ENCODE measurements at places on chromosomes 2 and 18. TPM values are rescaled to one million over a fixed set of nuclear protein-coding genes. Genes with fewer than 3 reads are reported as not detected.
A peak's percentile ranks its signal among the peaks of the same experiment; 100 is the strongest.

The NEB gene
- total RNA-seq, result 23.1 TPM

GRCh38 chr18:32930695-32931301, 158.0 kb upstream of the KLHL14 start:
- no peak for DNase-seq
- no peaks in the 10 kb centered on the region for H3K36me3 ChIP-seq
- H3K27me3 ChIP-seq, result no peaks in the 10 kb centered on the region
- H3K4me3 ChIP-seq, result no peak overlapping the region

The CMPK2 gene
- total RNA-seq, result 4.7 TPM

GRCh38 chr2:40584432-40584831, 132.5 kb upstream of the SLC8A1 start:
- no peaks in the 10 kb centered on the region for H3K36me3 ChIP-seq
- H3K4me3 ChIP-seq, result no peak overlapping the region
- no peak for DNase-seq
- H3K4me1 ChIP-seq, result no peaks in the 10 kb centered on the region

- no peak overlapping the region for H3K4me3 ChIP-seq
- no peak for DNase-seq
- no peak overlapping the region for H3K27ac ChIP-seq
- no peaks in the 10 kb centered on the region for H3K36me3 ChIP-seq
Measured at GRCh38 chr2:47283659-47284058, 119.3 kb upstream of the MSH2 start.

- H3K36me3 ChIP-seq, result no peaks in the 10 kb centered on the region
- DNase-seq, result no peak
- H3K27ac ChIP-seq, result no peak overlapping the region
- H3K27me3 ChIP-seq, result no peaks in the 10 kb centered on the region
Measured at GRCh38 chr18:34592961-34593382, 117.1 kb upstream of the DTNA start.

The GPR35 gene
- total RNA-seq, result 1.2 TPM

- no peaks in the 10 kb centered on the region for H3K27me3 ChIP-seq
- H3K4me1 ChIP-seq, result no peaks in the 10 kb centered on the region
- DNase-seq, result no peak
- peaks cover 19% of the 10 kb centered on the region for H3K36me3 ChIP-seq
- no peak overlapping the region for H3K27ac ChIP-seq
- H3K4me3 ChIP-seq, result no peak overlapping the region
Measured at GRCh38 chr2:98560256-98560771, 48.0 kb downstream of the COA5 start.

The FTCDNL1 gene
- 8.7 TPM for total RNA-seq

GRCh38 chr2:201260302-201260800, at the start of gene CASP8:
Gene CASP8, plus strand, starts transcription at chr2:201260536. Its CDS starts 5,951 bp downstream, at chr2:201266487.
- peak within 1 kb of the TSS; percentile 65 for H3K27ac ChIP-seq
- no peaks in the 10 kb centered on the region for H3K4me1 ChIP-seq
- H3K27me3 ChIP-seq, result no peaks in the 10 kb centered on the region
- H3K4me3 ChIP-seq, result peak within 1 kb of the TSS; percentile 17
- no peak for DNase-seq

DNA sequence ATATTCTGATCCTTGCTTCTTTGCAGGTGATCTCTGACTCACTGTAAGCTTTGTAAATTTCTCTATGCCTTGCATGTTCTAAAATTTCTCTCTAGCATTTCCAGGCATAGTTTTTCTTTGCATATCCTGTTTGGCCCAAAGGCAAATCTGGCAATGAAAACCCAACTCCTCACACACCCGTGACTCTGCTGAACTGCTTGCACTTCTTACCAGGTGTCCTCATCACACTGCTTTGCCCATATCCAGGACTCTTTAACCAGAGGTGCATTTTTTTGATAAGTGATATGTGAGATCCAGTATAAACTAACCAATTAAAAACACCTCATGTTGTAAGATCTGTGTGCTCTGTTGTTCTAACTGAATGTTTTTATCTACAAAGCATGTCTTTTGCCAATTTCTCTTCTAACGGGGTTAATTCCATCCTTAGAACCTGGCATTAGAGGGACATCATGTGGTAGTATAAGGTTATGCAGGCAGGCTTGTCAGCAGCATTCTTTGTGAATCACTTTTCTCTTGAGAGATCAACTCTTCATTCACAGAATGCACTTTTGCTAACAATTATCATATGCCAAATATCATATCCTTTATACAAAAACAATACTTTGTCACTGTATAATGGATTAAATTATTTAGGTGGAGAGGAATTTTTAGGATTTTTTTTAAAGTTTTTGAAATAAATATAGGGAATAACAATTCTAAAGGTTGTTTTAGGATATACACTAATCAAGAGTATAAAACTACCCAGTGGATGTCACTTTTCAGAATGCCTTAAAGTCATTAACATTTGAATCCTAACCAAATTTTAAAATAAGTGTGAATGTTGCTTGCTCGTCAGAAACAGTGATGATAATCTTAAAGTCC, 20.8 kb upstream of the TMX3 start:
- H3K4me1 ChIP-seq, result no peaks in the 10 kb centered on the region
- H3K4me3 ChIP-seq, result no peak overlapping the region
- no peak for DNase-seq
- no peaks in the 10 kb centered on the region for H3K27me3 ChIP-seq

DNA sequence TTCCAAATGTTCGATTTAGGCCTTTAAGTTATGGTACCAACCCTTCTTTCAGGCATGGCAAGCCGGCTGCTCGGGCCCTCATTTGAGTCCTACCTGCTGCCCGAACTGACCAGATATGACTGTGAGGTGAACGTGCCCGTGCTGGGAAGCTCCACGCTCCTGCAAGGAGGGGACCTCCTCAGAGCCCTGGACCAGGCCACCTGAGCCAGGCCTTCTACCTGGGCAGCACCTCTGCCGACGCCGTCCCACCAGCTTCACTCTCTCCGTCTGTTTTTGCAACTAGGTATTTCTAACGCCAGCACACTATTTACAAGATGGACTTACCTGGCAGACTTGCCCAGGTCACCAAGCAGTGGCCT, 87.2 kb downstream of the EPAS1 start:
- H3K27ac ChIP-seq, result no peak overlapping the region
- no peak for DNase-seq
- H3K4me1 ChIP-seq, result no peaks in the 10 kb centered on the region
- peaks cover 15% of the 10 kb centered on the region for H3K36me3 ChIP-seq
- H3K27me3 ChIP-seq, result no peaks in the 10 kb centered on the region
- H3K4me3 ChIP-seq, result no peak overlapping the region

- no peaks in the 10 kb centered on the region for H3K27me3 ChIP-seq
- no peak overlapping the region for H3K4me3 ChIP-seq
- no peaks in the 10 kb centered on the region for H3K36me3 ChIP-seq
- no peak overlapping the region for H3K27ac ChIP-seq
- DNase-seq, result no peak
Measured at GRCh38 chr2:69279211-69279610, 107.8 kb downstream of the GFPT1 start.

GRCh38 chr2:169007941-169008340, 23.2 kb downstream of the ABCB11 start:
- no peak overlapping the region for H3K4me3 ChIP-seq
- H3K36me3 ChIP-seq, result peaks cover 36% of the 10 kb centered on the region
- no peak overlapping the region for H3K27ac ChIP-seq
- no peaks in the 10 kb centered on the region for H3K4me1 ChIP-seq
- DNase-seq, result no peak
- no peaks in the 10 kb centered on the region for H3K27me3 ChIP-seq

The ACTG2 gene
- 1.2 TPM for total RNA-seq

- no peak for DNase-seq
- no peaks in the 10 kb centered on the region for H3K36me3 ChIP-seq
- H3K4me1 ChIP-seq, result no peaks in the 10 kb centered on the region
- H3K4me3 ChIP-seq, result peak within 1 kb of the TSS; percentile 29
- H3K27ac ChIP-seq, result peak within 1 kb of the TSS; percentile 15
- peaks cover 7% of the 10 kb centered on the region for H3K27me3 ChIP-seq
Measured at GRCh38 chr2:10079870-10080535, at the start of gene CYS1. Gene CYS1, minus strand, starts transcription at chr2:10080411. Its CDS starts 188 bp downstream, at chr2:10080223.

The ITGAV gene
- 16.3 TPM for total RNA-seq

The CDH20 gene
- not detected for total RNA-seq

The CPLX4 gene
- total RNA-seq, result not detected

The TMEM163 gene
- total RNA-seq, result 0.06 TPM

The RAB6C gene
- total RNA-seq, result not detected

DNA sequence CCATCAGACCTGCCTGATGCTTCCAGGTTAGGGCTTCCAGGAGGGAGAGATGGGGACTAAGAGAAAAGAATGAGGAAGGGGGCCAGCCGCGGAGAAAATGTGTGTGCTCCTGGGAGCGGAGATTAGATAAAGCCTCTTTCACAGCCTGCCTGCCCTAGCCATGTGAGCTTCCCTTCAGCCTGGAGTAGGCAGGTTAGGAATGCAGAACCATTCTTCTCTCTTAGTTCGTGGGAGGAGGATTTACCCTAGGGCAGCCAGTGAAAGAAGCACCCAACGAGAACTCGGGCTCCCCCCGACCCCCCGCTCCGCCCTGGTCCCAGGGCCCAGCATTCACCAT, 36.1 kb downstream of the POMC start:
- H3K4me1 ChIP-seq, result no peaks in the 10 kb centered on the region
- H3K27me3 ChIP-seq, result no peaks in the 10 kb centered on the region
- no peak overlapping the region for H3K27ac ChIP-seq
- no peak overlapping the region for H3K4me3 ChIP-seq
- no peak for DNase-seq

- H3K4me3 ChIP-seq, result peak overlapping the region; percentile 54
- no peaks in the 10 kb centered on the region for H3K36me3 ChIP-seq
- peak; percentile 51 for DNase-seq
Measured at GRCh38 chr2:156321243-156321904, 11.1 kb downstream of the NR4A2 start.

The MYL1 gene
- not detected for total RNA-seq

DNA sequence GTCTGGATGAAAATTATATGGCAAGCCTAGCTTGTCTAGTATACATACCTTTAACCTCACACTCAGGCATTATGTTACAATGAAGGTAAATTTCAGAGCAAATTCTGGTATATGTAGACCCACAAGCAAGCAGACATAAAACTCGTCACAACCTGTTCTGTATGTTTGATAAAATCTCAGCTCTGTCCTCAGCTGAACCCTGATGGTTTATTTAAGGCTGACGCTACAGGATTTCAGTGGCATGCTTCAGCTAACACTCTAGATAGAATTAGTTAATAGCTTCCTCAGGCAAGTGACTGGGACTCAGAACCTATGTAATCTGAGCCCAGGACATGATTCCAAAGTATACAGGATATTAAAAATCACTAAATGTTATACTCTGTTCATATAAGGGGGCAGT, 68.2 kb upstream of the MC2R start:
- DNase-seq, result no peak
- no peaks in the 10 kb centered on the region for H3K4me1 ChIP-seq
- H3K36me3 ChIP-seq, result no peaks in the 10 kb centered on the region
- H3K4me3 ChIP-seq, result no peak overlapping the region
- no peaks in the 10 kb centered on the region for H3K27me3 ChIP-seq
- H3K27ac ChIP-seq, result no peak overlapping the region

DNA sequence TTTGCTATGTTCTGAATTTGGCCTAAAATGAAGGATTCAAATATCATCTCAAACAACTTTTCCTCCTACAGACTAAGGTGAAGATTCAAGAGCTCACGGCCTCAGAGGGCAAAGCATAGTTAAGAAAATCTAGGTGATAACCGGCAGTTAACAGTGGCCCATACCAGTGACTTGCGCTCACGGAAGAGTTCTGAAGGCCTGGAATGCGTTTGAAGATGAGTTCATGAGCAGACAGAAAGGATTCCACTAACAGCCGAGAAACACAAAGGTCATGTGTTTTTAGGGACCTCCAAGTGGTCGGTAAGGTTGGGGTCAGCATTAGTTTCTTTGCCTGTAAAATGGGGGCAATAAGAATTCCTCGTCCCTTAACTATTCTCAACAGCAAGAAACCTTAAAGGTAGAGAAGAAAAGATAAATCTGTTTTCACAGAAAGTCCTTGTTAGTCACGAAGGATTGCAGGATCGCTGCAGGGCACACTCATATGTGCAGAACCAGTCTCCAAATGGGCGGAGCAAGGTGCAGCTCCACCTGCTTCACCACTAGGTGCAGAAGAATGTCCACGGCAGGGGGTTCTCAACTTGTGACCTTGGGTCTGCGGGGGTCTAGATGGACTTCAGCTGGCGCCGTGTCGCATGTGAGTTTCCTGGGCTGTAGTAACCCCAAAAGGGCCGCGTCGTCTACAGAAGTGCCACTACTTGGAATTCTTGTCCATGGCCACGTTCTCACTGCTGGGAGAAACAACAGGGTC, 708 bp upstream of the RPIA start:
- peak; percentile 56 for DNase-seq
- peak overlapping the region; percentile 79 for H3K4me3 ChIP-seq
- H3K27me3 ChIP-seq, result no peaks in the 10 kb centered on the region
- H3K4me1 ChIP-seq, result no peaks in the 10 kb centered on the region
- H3K27ac ChIP-seq, result peak overlapping the region; percentile 35
- H3K36me3 ChIP-seq, result no peaks in the 10 kb centered on the region

The CABLES1 gene
- 11.1 TPM for total RNA-seq
